ENCODE measurements at places on chromosomes 16 and 17.

DNA sequence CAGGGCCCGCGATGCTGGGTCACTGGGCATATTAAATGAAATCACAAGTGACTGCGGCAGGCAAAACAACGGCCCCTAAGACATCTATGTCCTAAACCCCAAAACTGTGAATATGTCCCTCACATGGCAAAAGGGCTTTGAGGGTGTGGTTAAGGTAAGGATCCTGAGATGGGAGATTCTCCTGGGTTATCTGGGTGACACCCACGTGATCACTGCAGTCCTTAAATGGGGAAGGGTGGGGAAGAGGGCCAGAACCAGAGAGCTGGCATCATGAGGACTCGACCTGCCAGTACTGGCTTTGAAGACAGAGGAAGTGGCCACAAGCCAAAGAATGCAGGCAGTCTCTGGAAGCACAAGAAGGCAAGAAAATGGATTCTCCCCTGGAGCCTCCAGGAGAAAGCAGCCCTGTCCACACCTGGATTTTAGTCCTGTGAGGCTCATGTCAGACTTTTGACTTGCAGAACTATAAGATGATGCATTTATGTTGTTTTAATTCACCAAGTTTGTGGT lies 12.5 kb downstream of the COTL1 start:
- DNase-seq: no peak

- DNase-seq: no peak
Observed at GRCh38 chr16:85413691-85414663, 199.1 kb upstream of the GSE1 start.

GRCh38 chr16:1493746-1494094 lies 560 bp downstream of the TELO2 start:
- DNase-seq: no peak

- DNase-seq: no peak
Observed at GRCh38 chr17:78432226-78433012, 54.0 kb downstream of the PGS1 start.

GRCh38 chr16:55035956-55036355 lies 105.3 kb downstream of the IRX5 start:
- no peak for DNase-seq

GRCh38 chr17:81094509-81095382 lies 59.8 kb downstream of the BAIAP2 start:
- DNase-seq: peak; percentile 92

GRCh38 chr17:78144736-78145641 lies 1.2 kb upstream of the C17orf99 start:
- DNase-seq: no peak

GRCh38 chr17:43015579-43015978 lies 6.6 kb downstream of the VAT1 start:
- DNase-seq: no peak

GRCh38 chr16:11201498-11202259 lies 54.3 kb downstream of the SOCS1 start:
- no peak for DNase-seq

All from stimulated activated CD8-positive, alpha-beta memory T cell treated with anti-CD3 and anti-CD28 coated beads, Interleukin-12 subunit alpha, Interleukin-12 subunit beta, amount 100 ng/mL, for 4 hours (primary cell).